ENCODE measurements at places on chromosomes 12 and 14.
A peak's percentile ranks its signal among the peaks of the same experiment; 100 is the strongest.

GRCh38 chr14:52325630-52326029 lies 11.5 kb downstream of the PTGER2 start:
- DNase-seq: no peak

DNA sequence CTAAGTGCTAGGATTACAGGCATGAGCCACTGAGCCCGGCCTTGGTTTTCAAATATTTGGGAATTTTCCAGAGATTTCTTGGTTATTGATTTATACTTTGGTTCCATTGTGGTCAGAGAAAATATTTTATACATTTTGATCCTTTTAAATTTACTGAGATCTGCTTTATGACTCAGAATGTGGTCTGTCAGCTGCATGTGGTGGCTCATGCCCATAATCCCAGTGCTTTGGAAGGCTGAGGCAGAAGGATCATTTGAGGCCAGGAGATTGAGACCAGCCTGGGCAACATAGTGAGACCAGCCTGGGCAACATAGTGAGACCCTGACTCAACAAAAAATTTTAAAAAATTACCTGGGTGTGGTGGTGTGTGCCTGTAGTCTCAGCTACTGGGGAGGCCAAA lies 49.8 kb downstream of the ADCK1 start:
- no peak for DNase-seq

- no peak for DNase-seq
Measured at GRCh38 chr14:96729889-96730288, 67.3 kb upstream of the VRK1 start.

GRCh38 chr14:61620130-61620946 lies 75.0 kb upstream of the HIF1A start:
- peak; percentile 69 for DNase-seq

- no peak for DNase-seq
Measured at GRCh38 chr12:51534216-51535074, 56.6 kb upstream of the SCN8A start.

DNA sequence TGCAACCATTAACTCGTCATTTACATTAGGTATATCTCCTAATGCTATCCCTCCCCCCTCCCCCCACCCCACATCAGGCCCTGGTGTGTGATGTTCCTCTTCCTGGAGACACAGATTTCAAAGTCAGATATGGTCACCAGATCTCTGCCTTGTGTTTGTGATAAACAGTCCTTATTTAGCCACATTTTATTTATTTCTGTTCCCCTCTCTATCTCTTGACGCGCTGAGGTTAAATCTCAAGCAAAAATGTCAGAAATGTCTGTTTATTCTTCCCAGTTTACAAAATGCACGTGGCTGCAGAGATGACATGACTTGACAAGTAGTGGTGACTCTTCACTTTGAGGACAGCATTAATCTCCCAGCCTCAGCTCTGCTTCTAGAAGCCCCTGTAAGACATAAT lies 11.5 kb upstream of the RASSF3 start:
- DNase-seq: no peak

DNA sequence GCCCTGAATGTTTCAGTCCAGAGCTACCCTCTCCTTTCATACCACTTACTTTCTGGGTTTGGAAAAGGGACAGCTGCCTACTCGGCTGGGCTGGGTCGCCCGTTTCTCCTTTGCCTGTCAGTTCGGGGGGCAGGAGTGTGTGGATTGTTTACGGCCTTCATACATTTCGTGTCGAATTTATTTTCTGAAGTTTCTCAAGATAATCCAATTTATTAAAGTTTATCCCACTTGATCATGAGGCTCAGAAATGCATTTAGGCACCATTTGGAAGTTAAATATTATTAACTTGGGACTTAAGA lies 608 bp downstream of the ZNF410 start:
- DNase-seq: no peak
